Activated CD4-positive, CD25-positive, alpha-beta regulatory T cell (primary cell): ENCODE measurements at places on chromosomes 2 and 18.

DNA sequence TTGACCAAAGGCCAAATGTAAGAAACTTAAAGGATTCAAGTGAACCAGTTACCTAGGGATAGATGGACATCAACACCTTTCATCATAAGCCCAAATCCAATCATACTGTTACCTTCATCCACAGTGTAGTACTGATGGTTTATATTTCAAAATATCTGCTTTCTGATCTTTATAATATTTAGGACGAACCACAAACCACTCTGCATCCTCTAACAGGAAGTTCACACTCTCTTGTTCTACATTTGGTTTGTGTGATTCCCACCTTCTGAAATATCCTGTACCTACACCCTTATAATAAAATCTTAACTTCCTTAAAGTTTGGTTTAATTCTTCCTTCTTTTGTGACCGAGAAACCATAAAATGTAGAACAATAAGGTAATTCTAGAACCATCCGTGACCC, 535.7 kb upstream of the CHAC2 start:
- no peak for DNase-seq

DNA sequence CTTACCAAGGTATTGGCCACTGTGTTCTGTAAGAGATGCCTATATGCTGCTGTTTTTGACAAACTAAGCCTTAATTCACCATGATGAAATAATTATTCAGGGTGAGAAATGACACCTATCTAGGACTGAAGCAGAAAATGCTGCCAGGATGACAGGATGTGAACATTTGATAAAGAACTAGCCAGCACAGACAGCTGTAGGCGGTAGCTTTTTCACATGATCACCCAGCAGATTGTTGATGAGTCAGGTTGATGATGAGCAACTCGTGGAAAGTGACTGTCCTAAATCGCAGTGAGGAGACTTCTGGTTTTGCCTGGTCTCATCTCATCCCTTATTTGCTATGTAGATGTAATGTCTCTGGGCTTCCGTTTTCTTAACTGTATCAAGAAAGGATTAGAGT, 144.1 kb downstream of the PRPF40A start:
- DNase-seq: no peak

- no peak for DNase-seq
Measured at GRCh38 chr2:120224735-120225548, 1.7 kb upstream of the TMEM185B start.

- DNase-seq: no peak
Measured at GRCh38 chr2:157290525-157290924, 33.0 kb downstream of the GALNT5 start.

GRCh38 chr2:52429171-52429570, 1338.4 kb upstream of the CHAC2 start:
- DNase-seq: no peak

GRCh38 chr2:64485961-64486360, 32.0 kb downstream of the LGALSL start:
- no peak for DNase-seq

DNA sequence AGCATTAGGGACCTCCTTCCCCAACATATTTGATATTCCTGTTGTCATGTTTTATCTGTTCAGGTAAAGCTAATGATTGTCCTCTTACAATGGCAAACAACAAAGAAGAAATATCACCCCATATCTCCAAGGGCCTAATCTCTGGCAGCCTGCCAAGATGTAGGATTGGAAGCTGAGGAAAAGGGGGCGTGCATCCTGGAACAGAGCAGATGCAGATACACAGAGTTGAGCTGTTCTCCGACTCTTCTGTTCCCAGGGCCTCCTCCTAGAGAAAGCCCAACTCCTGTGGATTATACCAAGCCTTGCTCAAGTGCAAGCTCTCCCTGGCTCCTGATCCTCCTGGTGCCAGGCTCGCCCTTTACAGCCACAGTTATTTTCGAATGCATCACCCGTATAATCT, 35.2 kb upstream of the CD207 start:
- no peak for DNase-seq

- no peak for DNase-seq
Measured at GRCh38 chr18:69755041-69755440, 192.6 kb downstream of the CD226 start.

DNA sequence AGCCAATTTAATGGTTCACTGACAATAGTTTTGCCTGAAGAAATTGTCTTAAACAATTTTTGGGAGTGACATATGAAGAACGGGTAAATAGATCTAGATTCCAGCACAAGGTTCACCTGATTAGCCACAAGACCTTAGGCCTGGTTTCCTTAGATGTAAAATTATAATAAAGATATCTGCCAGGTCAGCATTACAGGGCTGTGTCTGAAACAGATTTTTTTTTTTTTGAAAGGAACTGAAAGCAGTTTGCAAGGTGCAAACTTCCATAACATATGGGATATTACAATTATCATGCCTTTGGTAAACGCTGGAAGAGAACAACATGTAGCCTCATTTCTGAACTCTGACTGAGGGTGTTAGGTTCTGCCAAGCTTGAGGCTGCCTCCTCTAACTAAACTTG, 599.4 kb downstream of the ERBB4 start:
- no peak for DNase-seq

- no peak for DNase-seq
Measured at GRCh38 chr2:234919711-234920110, 32.1 kb upstream of the SH3BP4 start.

- DNase-seq: no peak
Measured at GRCh38 chr18:12421732-12422131, 14.0 kb downstream of the PRELID3A start.

- DNase-seq: no peak
Measured at GRCh38 chr18:49096021-49096420, 145.3 kb upstream of the SMAD7 start.

GRCh38 chr2:161122772-161123530, 37.3 kb upstream of the TANK start:
- no peak for DNase-seq

- DNase-seq: no peak
Measured at GRCh38 chr18:55470826-55471225, 117.2 kb downstream of the TCF4 start.

DNA sequence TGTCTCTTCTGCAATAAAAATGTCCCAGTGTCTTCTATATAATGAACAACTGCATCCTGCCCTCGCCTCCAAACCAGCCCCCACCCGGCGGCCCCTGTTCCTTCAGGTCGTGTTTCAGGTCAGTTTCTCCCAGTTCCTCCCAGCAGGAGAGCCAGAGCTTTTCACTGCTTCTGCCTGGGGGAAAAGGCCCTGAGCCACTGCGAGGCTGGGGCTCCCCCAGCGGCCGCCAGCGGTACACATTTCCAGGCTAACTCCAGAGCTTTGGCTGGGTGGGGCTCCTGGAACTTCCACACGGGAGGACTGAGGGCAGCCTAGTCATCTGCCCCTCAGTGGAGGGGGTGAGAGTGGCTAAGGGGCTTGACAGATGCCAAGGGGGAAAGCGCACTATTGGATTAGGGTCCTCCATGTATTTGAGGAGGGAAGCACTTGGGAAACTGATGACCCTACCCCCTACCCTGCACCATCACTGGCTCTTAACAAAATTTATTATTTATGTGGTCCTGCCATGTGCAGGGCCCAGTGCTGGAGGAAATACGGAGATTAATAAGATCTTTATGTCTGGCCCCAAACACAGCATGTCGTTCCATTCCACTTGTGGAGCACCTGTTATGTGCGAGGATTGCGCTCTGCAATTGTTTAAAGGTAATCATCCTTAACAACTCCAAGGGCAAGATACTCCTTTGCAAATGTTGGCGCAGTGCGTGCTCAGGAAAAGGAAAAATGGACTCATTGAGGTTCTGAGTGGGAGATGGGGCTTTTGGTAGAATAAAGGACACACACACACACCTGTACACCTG, 17.3 kb upstream of the CYS1 start:
- no peak for DNase-seq

DNA sequence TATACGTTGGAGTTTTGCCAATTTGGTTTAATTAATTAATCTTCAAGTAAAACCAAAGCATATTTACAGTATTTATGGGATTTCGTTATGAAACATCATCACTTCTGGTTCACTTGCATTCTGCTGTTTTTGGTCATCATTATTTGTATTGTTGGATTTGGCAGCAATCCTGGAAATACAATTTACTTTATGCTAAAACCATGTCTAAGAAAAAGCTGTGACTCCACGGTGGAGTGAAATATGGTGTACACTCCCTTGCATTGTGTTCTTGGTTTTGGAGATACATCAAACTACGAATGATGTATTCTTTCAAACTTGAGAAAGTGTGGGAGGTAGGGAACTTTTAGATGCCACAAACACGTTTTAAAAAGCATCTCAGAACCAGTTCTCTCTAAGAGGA, 106.4 kb downstream of the CTAGE1 start:
- no peak for DNase-seq

DNA sequence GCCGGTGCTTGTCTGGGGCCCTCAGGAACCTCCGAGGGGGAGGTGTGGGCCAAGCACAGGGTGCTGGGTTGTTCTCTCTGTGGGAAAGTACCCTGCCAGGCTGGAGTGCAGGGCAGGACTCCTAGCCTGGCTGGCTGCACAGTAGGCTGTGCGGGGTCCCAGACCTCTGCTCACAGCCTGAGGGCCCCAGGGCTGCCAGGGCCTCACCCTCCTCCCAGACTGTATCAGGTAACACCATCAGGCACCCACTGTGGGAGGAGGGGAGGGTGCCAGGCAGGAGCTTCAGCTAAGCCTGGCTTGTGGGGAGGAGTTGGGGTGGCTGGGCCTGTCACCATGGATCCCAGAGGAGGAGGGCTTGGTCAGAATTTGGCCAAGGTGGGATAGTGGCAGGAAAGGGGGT, 211.9 kb upstream of the SMAD2 start:
- no peak for DNase-seq

DNA sequence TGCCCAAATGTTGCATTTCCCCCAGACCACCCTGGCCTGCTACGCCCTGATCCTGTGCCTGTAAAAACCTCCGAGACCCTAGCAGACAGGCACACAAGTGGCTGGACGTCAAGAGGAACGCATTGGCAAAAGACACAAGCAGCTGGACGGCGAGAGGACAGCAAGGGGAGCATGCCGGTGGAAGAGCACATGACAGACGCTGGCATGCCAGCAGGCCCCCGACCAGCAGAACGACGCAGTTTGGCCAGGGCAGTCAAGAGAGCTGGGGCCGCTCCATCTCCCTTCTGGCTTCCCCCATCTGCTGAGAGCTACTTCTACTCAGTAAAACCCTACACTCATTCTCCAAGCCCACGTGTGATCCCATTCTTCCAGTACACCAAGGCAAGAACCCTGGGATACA, 42.1 kb downstream of the SAP130 start:
- DNase-seq: no peak

DNA sequence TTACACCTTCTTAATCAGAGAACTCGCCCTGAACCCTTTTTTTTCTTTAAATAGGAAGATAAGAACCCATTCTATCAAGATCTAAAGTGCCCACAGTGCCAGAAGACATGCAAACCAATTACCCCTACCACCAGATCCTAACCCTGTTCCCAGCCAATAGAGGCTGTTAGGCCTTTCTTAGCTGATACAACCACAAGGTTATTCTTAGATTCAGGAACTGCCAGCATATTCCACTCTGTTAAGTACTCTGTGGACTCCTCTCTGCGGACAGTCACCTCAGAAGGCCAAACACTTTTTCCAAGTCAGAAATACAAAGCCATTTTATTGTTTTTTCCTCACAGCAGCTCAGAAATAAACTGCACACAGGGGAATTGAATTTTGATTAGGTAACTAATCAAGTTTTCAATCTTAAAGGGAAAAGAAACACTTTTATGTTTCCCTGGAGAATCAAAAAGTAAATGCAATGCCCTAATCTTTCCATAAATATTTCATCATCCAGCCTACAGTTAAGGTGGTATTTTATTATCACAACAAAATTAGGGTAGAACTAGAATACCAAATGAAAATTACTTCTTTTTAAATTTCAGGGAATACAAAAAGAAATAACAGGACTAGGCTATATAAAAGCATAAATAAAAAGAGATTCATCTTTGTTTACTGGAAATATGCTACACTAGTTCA, 111.4 kb downstream of the NBAS start:
- DNase-seq: no peak

DNA sequence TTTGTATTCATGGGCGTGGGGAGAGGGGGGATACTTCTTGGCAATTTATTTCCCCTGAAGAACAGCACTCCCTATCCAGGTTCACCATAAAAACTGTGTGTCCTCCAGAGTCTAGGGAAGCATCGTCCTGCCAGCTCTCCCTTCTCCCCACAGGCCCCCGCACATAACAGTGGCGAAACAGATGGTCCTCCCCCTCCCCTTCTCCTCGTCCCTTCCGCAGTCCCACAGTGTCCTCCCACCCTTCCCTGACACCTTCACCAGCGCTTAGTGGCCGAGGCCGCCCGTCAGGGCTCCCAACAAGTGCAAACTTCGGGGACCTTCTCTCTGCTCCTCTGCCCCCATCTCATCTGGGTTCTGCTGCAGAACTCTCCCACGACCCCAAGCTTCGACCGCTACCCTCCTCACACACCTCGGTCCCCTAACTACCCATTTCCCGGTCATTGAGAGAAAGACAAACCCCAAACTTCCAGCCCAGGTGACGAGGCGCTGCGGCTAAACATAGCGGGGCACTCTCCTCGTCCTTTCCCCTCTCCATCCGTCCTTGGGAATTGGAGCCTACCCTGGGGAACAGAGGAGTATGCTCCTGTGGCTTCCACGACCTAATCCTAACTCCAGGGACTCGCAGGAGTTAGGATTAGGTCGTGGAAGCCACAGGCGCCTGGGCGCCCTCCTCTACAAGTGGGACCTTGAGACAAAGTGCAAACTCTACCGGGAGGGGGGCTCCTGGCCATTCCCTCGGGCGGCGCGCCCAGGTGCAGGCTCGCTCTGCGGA, 971 bp downstream of the ZNF385B start:
- DNase-seq: no peak
